ENCODE measurements at places on chromosomes 1 and 21.

DNA sequence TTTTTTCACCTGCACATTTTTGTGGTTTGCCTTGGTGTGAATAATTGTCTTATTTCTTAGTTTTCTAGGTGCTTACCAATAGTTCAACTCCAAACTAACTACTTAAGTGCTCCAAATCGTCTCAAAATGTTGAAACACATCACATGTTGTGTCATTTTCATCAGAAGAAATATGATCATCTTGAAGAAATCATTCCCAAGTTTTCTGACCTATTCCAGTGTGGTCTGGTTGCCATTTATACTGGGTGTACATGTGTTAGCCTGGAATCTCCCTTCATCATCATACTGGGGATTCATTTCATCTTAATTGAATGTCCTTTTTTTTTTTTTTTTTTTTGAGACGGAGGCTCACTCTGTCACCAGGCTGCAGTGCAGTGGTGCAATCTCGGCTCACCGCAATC is 67.0 kb downstream of the EIF2B3 start:
- no peak for DNase-seq

GRCh38 chr1:65317866-65318653 is 8.7 kb downstream of the DNAJC6 start:
- no peak for DNase-seq

DNA sequence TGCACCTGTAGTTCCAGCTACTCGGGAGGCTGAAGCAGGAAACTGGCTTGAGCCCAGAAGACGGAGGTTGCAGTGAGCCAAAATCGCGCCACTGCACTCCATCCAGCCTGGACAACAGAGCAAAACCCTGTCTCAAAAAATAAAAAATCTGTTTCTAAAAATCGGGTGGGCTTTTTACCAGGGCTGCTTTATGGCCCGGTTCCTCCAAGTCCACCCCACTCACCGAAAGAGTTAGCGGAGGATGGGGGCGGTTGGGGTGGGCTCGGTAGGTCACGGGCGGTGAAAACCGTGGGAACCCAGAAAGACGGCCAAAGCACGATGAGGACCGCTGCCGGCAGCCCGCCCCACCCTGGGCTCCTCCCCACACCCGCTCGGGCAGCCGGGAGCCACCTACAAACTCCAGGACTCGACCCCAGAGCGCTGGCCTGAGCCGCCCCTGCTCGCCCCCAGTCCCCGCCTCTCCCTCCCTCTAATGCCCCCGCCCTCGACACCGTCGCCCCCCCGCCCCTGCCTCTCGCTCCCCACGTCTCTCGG is 846 bp upstream of the PER3 start:
- DNase-seq, result no peak

DNA sequence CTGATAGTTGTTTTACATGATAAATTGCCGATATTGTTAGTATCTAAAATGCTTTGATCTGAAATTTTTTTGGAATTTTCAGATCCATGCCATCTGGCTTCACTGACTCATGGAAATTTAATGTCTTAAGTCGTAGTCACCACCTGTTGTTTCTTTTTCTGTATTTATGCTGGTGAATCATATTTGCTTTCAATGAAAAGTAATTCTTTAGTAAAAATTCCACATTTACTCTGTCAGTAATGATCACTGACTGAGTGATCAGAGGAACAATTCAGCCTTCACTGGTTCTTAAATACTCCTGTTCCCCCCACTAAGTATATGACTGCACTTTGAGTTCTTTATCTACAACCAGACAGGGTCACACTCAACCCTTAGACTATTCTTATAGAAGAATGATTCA is 185.6 kb upstream of the NRIP1 start:
- DNase-seq, result no peak

GRCh38 chr1:205495237-205495823 is 9.1 kb upstream of the CDK18 start:
- DNase-seq, result no peak

Data from activated CD8-positive, alpha-beta memory T cell treated with anti-CD3 and anti-CD28 coated beads for 1 hour (primary cell).